ENCODE measurements at places on chromosomes 12 and 14.

- no peak for DNase-seq
Measured at GRCh38 chr12:20657496-20657895, 37.6 kb upstream of the SLCO1C1 start.

DNA sequence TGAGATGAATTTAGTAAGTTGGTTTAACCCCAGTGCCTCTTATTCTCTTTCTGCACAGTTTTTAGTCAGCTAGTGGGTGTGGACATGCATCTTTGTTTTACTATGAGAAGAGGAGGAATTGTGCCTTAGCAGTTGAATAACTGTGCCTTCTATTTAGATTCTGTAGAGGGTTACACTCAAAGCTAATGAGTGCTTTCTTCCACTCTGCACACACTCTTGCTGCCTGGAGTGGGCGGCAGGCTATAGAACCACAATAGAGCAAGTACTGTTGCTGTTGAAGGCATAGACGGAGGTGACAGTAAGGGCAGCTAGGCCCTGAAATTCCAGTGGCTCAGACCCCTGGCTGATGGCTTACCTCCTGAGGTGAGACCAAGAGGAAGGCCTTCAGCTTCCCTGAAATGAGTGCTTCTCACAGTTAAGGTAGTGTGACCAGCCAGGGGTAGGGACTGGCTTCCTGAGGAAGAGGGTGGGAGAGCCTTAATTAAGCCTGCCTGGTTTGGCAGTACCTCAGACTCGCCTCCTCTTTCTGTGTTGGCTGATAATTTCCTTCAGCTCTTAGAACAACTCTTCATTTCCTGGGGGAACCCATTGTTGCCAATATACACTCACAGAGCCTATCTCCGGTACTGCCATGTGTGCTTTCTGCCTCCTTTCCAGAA is 24.7 kb downstream of the SUSD6 start:
- no peak for DNase-seq

DNA sequence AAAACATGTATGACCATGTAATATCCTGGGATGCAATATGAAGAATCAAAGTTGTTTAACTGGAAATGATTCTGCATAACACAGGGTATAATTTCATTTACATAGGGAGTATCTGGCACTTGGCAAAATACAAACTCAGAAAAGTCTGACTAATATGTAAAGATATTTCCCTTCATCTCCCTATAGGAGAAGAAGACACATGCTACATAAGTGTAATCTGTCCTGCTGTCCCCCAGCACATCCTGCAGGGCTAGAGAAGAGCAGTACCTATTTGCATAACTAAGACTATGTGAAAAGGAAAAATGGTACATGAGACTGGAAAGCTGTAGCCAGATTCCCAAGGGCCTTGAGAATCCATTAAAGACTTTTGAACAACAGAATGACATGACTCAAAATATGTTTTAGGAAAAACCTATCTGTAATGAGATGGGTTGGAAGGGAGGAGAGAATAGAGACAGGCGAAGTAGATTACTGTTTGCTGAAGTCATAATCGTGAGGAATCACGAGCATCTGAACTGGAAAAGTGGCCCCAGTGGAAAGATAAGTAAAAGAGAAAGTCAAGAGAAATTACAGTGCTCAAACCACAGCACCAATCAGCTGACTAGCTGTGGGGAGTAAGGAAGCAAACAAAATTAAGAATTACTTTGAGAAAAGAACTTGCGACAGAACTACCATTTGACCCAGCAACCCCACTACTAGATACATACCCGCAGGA is 155.1 kb upstream of the HMGA2 start:
- DNase-seq: no peak

GRCh38 chr12:70556179-70556869 is 80.9 kb downstream of the PTPRB start:
- no peak for DNase-seq

DNA sequence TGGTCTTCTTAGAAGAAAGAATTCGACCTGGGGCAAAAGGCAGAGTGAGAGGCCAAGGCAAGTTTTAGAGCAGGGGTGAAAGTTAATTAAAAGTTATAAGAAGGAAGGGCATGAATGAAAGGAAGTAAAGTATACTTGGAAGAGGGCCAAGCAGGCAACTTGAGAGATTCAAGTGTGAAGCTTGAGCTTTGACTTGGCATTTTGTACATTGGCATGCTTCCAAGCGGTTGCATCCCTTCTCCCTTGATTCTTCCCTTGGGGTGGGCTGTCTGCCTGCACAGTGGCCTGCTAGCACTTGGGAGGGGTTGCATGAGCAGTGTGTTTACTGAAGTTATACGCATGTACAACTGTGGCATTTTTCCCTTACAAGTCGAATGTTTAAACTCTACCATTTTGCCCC is 74.8 kb upstream of the MGAT4C start:
- no peak for DNase-seq

- DNase-seq: no peak
Measured at GRCh38 chr12:133174901-133175300, 6.4 kb upstream of the ZNF268 start.

DNA sequence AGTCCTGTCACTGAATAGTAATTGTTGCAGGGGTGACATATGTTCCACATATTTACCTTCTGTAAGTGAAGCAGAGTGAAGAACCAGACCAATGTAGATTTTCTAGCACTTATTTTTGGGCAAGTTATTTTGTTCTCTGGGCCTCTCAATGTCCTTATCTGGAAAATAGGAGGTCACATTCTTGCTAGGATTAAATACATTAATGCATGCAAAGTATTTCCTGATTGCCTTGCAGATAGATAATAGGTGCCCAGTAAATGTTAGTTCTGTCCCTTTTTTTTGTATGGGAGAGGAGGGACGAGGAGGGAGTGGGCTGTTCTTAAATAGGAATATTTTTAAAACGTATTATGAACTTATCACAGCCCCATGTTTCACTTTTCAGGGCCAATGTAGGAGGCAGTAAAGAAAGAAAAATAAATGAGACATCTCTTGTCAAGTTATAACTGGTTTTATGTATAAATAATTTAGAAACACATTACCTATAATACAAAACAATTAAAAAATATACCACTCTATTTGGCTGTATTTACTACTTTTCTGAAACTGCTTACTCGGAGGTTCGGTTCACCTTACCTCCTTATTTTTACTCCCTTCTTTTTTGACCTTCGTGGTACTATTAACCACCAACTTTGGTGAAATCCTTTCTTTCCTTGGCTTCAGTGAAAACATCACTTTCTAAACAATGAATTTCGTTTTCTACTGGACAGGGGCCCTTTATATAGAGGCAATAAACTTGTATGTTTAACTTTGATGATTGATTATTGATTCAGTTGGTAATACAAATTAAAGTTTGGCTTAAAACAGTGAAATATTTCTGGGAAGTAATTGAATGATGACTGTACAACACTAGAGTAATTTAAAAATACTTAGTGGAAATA is 41.9 kb downstream of the DIP2B start:
- DNase-seq: no peak

DNA sequence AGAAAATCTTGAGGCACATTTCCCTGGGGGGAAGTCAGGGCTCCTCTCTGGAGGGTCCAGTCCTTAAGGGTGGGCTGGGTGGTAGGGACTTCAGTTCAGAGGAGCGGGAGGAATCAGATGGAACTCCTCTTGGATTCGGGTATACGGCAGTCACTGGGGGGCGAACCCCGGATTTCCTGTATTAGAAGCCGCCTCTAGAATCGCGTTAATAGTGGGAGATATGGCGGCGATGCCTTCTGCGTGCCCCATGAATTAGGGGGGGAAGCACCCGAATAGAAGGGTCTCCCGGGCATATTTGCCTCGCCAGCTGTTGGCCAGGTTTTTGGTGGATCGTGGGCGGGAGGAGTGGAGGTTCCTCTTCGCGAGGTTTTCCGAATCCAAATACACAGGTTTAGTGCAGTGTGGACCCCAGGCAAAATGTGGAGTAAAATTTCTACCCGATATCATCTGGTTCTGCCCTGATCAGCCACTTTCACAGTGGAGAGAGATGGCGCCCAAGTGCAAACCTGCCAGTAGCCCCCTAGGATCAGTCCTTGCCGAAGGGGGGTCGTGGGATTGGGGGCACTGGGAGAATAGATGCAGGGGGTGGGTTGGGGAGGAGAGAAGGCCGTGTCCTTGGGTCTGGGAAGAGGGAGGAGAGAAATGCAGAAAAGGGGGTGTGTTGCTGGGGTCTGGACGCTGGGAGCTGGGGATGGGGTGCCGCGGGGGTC is 628 bp downstream of the MEG3 start:
- no peak for DNase-seq

DNA sequence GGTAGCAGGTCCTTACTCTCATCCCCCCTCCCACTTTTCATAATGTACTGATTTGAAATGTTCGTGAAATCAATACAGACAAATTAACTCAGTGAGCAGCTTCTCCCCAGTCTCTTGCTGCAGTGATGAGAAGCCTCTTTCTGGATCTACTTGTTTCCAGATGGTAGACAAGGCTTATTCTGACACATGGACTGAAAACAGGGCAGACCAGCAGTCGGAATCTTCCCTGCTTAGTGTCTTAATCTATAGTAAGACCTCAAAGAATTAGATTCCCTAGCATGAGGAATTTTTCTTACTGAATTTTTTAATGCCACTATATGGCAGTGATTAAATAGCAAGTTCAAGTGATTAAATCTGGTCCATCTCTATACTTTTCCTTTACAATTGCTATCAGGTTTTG is 120.1 kb downstream of the RGS6 start:
- no peak for DNase-seq
